Stromal cell of bone marrow (primary cell): ENCODE measurements at places on chromosomes 5 and 9.

DNA sequence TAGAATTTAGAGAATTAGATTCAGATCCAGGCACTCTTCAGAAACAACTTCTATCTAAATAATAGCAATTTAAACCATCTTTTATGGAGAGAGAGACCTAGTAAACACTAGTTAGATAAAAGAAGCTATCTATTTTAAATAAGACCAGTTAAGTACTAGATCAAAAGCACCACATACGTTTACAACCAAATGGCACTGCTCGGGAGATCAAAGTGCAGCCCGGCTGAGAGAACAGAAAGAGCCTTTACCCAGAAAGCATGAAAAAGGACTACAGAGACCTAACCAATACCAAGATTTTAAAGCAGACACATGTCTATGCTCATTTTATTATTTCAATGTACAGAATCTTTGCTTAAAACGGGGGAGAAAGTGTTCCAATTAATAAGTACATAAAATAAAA lies 30.8 kb downstream of the LIX1 start:
- DNase-seq: no peak

DNA sequence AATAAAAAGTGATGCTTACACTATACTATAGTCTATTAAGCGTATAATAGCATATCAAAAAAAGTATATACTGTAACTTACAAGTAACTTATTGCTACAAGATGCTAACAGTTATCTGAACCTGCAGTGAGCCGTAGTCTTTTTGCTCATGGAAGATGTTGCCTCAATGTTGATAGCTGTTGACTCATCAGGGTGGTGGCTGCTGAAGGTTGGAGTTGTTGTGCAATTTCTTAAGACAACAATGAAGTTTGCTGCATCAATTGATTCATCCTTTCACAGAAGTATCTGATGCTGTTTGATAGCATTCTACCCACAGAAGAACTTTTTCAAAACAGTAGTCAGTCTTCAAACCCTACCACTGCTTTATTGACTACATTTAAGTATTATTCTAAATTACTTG lies 7.8 kb upstream of the C9orf40 start:
- peak; percentile 36 for DNase-seq

- no peak for DNase-seq
These were observed 22.0 kb downstream of the SLC36A1 start for GRCh38 chr5:151469386-151469785.

DNA sequence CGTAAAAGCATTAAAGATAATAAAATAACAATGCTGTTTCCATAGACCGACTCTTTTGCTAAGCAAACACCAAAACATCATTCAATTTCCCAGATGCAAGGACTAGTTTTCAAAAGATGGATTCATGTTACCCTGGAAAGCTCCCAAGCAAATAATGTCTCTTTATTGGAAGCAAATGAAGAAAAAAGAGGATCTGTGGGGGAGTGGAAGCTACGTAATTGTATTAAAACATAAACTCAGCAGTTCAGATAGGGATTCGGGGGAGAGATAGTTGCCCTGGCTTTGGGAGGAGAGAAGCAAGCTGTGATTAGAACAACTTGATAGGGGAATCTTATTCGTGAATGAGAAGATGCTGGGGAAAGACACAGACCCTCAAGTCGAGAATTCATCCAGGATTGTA lies 491.0 kb upstream of the CLINT1 start:
- no peak for DNase-seq

- DNase-seq: no peak
These were observed 102.8 kb downstream of the ANKH start for GRCh38 chr5:14768508-14769365.

GRCh38 chr9:32735476-32735875 lies 47.9 kb upstream of the TMEM215 start:
- no peak for DNase-seq

DNA sequence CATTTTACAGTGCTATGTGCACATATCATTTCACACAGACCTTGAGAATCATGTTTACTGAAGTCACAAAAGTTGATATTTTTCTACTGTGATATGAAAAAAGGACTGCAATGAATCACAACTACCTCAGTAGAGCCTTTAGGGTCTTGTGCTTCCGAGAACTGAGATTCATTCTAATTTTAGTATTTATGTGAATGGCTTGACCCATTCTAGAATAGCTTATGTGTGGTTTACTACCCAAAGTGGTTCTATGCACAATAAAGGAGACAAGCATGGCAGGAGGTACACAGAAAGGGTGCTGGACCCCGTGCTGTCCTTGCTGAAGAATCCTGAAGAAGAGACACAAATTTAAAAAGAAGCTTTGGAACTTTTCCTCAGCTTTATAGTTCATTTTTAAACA lies 28.2 kb downstream of the MEF2C start:
- no peak for DNase-seq

- no peak for DNase-seq
These were observed 121.5 kb downstream of the CAMK4 start for GRCh38 chr5:111345731-111346130.

DNA sequence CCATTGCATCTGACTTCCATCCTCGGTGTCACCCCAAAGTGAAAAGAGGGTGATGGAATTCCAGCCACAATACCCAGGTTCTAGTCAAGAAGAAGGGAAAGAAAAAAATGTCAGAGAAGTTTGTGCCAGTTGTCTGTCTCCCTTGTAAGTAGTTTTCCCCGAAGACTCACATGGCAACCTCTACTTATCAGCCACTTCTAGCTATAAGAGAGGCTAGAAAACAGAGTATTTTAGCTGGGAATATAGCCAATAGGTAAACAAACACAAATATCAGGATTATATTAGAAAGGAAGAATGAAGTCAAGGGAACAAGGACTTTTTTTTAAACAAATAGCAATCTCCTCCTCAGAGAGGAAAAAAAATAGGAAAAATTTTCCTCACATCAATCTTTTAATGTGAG lies 12.2 kb upstream of the ISL1 start:
- no peak for DNase-seq

- DNase-seq: no peak
These were observed 293.9 kb downstream of the ZSWIM6 start for GRCh38 chr5:61625681-61626621.

DNA sequence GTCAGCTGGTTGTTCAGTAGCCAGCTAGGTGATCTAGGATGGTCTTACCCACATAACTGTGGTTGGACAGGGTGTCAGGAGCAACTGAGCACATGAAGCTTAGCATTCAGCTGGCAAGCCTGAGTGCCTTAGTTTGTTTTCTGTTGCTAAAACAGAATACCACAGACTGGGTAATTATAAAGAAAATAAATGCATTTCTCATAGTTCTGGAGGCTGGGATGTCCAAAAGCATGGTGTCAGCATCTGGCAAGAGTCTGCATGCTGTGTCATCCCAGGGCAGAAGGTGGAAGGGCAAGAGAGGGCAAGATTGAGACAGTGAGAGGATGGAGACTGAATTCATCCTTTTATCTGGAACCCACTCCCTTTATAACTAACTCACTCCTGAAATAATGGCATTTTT lies 921.5 kb downstream of the TLE4 start:
- DNase-seq: no peak

DNA sequence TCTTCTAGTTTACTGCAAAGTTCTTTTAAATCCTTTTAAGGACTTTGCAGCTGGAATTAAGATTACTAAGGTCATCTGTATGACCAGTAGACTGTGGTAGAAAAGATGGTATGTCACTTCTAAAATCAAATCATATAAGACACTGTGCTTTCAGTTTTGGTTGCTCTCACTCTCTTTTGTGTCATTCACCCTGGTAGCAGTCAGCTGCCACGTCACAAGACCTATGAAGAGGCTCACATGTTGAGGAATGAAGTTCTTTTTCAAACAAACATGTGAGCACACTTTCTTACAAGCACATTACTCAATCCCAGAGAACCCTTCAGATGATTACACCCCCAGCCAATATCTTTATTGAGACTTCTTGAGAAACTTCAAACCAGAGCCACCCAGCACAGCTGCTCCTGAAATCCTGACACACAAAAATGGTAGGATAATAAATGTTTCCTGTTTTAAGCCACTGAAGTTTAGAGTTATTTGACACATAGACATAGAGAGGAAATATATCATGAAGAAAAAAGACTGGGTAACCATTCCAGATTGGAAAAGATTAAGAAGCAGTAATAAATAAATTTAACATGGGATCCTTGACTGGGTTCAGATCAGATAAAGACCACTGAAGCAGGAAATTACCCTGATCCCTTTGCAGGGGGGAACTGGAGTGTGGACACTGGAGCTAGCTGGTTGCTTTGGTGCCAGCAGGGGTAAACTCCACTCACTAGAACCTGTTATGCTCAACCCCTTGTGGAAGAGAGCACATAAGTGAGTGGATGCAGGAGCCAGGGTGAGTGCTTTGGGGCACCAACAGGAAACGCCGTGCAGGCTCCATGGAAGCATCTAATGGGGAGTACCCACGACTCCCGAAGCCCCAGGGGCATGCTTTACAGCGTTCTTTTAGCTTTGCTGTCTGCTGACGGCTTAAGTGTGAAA lies 64.1 kb downstream of the SLCO4C1 start:
- DNase-seq: no peak

GRCh38 chr9:91419222-91420191 lies 4.1 kb downstream of the NFIL3 start:
- DNase-seq: peak; percentile 97
